Inflammatory macrophage (primary cell): ENCODE measurements at places on chromosomes 11 and 22.

GRCh38 chr22:29750029-29750428 lies 16.8 kb downstream of the ZMAT5 start:
- no peak for DNase-seq

- no peak for DNase-seq
Observed at GRCh38 chr11:75342231-75342918, 9.1 kb downstream of the ARRB1 start.

GRCh38 chr11:1863352-1864216 lies 10.7 kb downstream of the LSP1 start:
- peak; percentile 60 for DNase-seq

DNA sequence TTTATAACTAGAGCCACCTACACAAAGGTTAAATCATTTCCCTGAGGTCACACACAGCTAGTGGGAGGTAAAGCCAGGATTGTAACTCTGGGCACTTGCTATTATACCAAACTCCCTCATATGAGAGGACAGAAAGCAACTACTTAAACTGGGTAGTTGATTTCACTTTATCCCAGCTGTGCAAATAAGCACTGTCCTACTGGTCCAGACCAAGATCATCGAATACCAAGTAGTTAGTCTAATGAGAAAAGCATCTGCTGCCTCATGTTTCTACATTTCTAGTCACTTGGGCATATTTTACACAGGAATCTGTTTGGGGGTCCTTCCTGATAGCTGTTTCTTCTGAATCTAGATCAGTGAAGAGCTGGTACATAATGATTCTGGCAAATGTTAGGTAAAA lies 178.6 kb upstream of the NARS2 start:
- DNase-seq = no peak

DNA sequence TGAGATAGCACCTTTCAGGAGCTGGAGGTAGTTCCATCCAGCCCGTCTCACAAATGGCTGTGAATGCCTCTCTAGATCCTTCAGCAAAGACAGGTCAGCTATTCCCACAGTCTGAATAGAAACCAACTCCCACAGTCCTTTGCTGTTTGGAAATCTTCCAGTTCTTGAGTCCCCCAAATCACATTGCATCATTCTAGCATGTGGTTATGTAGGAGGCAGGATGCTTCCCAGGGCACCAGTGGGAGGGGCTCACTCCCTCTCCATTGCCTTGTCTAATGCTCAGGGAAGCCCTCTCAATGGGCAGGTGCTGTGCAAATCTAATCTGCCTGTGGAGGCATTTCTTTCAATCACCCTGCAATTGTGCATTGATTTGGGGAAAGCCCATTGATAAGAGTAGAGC lies 14.6 kb downstream of the NAV2 start:
- DNase-seq = peak; percentile 71
